ENCODE measurements at places on chromosomes 11 and 22. TPM values are rescaled to one million over a fixed set of nuclear protein-coding genes. Genes with fewer than 3 reads are reported as not detected.

GRCh38 chr11:1224491-1225385 lies 1.9 kb downstream of the MUC5B start:
- no peak overlapping the region for H3K4me3 ChIP-seq
- H3K36me3 ChIP-seq = no peaks in the 10 kb centered on the region
- peak; percentile 5 for DNase-seq
- H3K27ac ChIP-seq = no peak overlapping the region
- H3K4me1 ChIP-seq = no peaks in the 10 kb centered on the region

DNA sequence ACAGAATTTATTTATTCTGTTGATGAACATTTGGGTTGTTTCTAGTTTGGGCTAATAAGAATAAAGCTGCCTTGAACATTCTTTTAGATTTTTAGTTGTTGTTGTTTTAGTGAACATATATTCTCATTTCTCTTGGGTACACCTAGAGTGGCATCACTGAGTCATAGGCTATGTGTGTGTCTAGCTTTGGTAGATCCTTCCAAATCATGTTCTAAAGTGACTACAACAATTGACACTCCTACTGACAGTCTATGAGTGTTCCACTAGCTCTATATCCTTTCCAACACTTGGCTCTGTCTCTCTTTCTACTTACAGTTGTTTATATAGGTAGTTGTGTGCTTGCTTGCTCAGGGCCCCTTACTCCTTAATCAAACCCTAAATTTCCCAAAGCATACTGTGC lies 346.0 kb upstream of the NCAM1 start:
- peaks cover 56% of the 10 kb centered on the region for H3K27me3 ChIP-seq
- H3K4me3 ChIP-seq = no peak overlapping the region
- no peak for DNase-seq
- H3K4me1 ChIP-seq = no peaks in the 10 kb centered on the region

GRCh38 chr11:17839450-17839849 lies 104.9 kb downstream of the KCNC1 start:
- H3K27ac ChIP-seq = no peak overlapping the region
- no peak overlapping the region for H3K4me3 ChIP-seq
- peaks cover 3% of the 10 kb centered on the region for H3K36me3 ChIP-seq
- H3K27me3 ChIP-seq = no peaks in the 10 kb centered on the region

GRCh38 chr22:40874016-40874415 lies 12.1 kb upstream of the DNAJB7 start:
- no peak overlapping the region for H3K27ac ChIP-seq
- H3K27me3 ChIP-seq = no peaks in the 10 kb centered on the region
- H3K4me1 ChIP-seq = no peaks in the 10 kb centered on the region
- H3K4me3 ChIP-seq = no peak overlapping the region
- peaks cover 3% of the 10 kb centered on the region for H3K36me3 ChIP-seq
- no peak for DNase-seq

DNA sequence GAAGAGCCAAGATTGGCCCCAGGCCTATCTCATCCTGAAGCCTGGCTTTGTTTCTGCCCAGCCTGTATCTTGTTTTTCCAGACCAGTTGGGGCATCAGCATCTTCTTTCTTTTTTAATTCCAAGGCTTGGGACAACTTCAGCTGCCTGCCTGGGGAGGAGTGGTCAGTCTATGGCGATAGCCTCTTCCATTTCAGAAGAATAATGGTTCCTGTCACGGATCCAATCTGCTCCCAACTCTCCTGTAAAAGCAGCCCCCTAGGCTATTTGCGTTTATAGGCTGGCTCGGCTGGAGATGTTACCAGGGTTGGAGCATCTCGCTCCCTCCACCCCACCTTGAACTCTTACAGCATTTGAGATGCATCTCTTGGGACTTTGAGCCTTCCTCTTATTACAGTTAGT lies 145.2 kb upstream of the CADM1 start:
- H3K4me1 ChIP-seq = no peaks in the 10 kb centered on the region
- no peak overlapping the region for H3K27ac ChIP-seq
- H3K36me3 ChIP-seq = no peaks in the 10 kb centered on the region
- no peak for DNase-seq

GRCh38 chr11:65821107-65821506 lies 12.7 kb upstream of the SNX32 start:
- DNase-seq = no peak
- no peaks in the 10 kb centered on the region for H3K27me3 ChIP-seq
- H3K27ac ChIP-seq = no peak overlapping the region

- H3K36me3 ChIP-seq = peaks cover 4% of the 10 kb centered on the region
- H3K27me3 ChIP-seq = no peaks in the 10 kb centered on the region
- H3K4me3 ChIP-seq = no peak overlapping the region
- DNase-seq = no peak
- peaks cover 7% of the 10 kb centered on the region for H3K4me1 ChIP-seq
Measured at GRCh38 chr22:44143105-44143474, 37.6 kb upstream of the PARVG start.

- peaks cover 6% of the 10 kb centered on the region for H3K36me3 ChIP-seq
- no peak for DNase-seq
- H3K27ac ChIP-seq = no peak overlapping the region
Measured at GRCh38 chr22:44116331-44116730, 64.4 kb upstream of the PARVG start.

The SLC5A1 gene
- total RNA-seq = not detected

DNA sequence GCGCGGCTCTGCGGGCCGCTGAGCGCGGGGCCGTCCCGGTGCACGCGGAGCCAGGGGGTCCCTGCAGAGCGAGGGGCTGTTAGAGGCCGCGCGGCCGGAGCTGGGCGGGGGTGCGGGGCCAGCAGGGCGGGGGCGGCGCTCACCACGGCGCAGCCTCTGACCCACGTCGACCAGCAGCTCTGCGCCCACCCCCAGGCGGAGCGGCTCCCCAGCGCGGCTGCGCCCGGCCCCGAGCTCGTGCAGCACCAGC lies 385 bp upstream of the SCO2 start:
- peak overlapping the region; percentile 93 for H3K27ac ChIP-seq
- H3K36me3 ChIP-seq = no peaks in the 10 kb centered on the region
- peaks cover 26% of the 10 kb centered on the region for H3K4me1 ChIP-seq
- H3K4me3 ChIP-seq = peak overlapping the region; percentile 92
- H3K27me3 ChIP-seq = no peaks in the 10 kb centered on the region

The SVIP gene
- total RNA-seq = 47.6 TPM
